ENCODE measurements at places on chromosomes 4 and X.
A peak's percentile ranks its signal among the peaks of the same experiment; 100 is the strongest.

- no peak for DNase-seq
These were observed 416.0 kb downstream of the PRDM5 start for GRCh38 chr4:120506536-120506935.

- peak; percentile 8 for DNase-seq
These were observed 136.4 kb downstream of the REPS2 start for GRCh38 chrX:17082831-17083230.

DNA sequence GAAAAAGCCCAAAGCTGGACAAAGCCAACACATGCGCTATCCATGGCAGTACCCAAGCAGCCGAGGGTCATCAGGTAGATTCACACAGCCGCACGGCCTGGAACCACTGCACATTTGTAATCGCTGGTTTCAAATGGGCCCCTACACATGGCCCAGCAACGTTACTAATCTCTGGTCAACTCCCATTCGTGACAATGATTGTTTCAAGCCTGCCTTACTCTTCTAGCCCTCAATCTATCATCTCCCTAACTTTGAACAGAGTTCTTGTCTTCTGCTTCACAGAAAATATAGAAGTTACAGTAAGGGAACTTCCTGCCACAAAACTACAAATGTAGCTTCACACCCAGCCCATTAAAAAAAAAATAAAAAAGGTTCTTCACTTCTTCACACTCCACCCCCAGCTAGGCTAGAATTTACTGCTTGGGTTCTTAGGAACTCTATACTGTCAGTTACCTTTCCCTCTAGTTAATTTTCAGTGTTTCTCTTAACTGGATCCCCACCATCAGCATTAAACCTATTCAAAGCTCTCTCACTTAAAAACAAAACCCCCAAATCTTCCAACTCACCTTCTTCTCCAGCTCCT is 24.2 kb downstream of the CASP3 start:
- no peak for DNase-seq

GRCh38 chr4:3465698-3466671 is 2.9 kb downstream of the DOK7 start:
- DNase-seq, result no peak

DNA sequence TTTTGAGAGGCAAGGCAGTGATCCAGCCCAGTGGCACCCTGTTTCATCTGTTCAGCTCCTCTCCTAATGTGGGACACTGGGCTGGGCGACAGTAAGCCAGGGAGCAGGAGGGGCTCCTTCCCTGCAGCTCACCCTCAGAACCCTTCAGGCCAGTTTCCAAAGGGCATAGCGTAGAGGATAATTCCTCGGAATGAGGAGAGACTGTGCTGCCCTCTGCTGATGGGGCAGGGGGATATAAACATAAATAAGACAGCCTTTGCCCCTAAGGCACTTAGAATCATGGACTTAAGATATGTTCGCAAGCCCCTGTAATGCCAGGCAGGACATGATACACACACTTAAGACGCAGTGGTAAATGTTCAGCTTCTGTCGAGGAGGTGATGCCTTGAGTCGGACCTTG is 27.9 kb upstream of the ZNF185 start:
- DNase-seq, result no peak

GRCh38 chr4:104022831-104023230 is 303.0 kb upstream of the TACR3 start:
- no peak for DNase-seq

- DNase-seq, result no peak
These were observed 383.5 kb downstream of the STPG2 start for GRCh38 chr4:97759785-97760184.

GRCh38 chrX:40154853-40155588 is 57.3 kb upstream of the BCOR start:
- no peak for DNase-seq

- DNase-seq, result no peak
These were observed 71.8 kb upstream of the GPR34 start for GRCh38 chrX:41616935-41617334.

DNA sequence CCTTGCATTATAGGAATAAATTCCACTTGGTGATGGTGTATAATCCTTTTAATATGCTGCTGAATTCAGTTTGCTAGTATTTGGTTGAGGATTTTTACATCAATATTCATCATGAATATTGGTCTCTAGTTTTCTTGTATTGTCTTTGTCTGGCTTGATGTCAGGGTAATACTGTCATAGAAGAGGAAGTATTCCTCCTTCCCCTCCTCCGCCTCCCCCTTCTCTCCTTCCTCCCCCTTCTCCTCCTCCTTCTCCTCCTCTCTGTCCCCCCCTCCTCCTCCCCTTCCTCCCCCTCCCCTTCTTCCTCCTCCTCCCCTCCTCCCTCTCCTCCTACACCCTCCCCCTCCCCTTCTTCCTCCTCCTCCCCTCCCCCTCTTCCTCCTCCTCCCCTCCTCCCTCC is 65.8 kb downstream of the RGS12 start:
- no peak for DNase-seq

GRCh38 chr4:42078184-42078801 is 74.2 kb downstream of the BEND4 start:
- DNase-seq, result no peak

DNA sequence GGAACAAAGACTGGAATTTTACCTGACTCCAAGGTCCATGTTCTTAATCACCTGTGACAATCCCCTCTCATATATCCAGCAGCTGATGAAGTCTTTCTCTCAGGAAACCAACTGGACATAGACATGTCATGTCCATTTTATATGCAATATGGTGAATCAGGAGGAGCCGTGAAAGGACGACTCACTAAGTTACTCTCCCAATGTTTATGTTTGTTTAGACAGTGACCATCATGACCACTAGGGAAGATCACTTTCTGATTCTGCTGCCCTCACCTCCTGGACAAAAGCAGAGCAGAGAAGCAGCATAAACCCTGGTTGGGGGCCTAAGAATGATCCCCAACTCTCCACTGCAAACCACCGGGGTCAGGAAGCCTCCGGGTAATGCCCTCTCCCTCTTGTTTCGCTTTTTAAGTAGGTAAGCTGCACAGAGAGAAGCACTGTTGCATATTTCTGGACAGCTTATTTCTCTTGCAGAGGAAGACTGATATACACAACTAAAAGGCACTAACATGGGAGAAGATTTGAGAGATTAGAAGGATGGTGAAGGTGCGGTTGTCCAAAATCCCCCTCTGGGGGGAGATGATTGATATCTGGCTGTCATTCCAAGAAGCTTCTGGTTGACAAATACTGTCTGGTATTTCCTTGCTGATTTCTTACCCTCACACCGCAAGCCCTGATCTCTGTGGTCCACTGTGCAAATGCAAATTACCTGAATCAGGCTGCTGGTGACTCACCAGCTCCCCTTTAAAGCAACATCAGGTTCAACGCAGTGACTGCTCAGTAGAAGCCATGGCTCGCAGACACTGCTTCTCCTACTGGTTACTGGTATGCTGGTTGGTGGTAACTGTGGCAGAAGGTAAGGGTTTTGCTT is at the start of gene ODAPH:
ODAPH (plus strand) TSS at position 773 of the 871 bp plus-strand sequence; CDS start at position 790, 17 bp downstream.
- no peak for DNase-seq

GRCh38 chr4:18318682-18319388 is 297.3 kb upstream of the LCORL start:
- no peak for DNase-seq

- DNase-seq, result no peak
These were observed 21.2 kb upstream of the HGFAC start for GRCh38 chr4:3420606-3420955.

GRCh38 chr4:123741906-123742305 is 345.3 kb downstream of the SPRY1 start:
- DNase-seq, result no peak

GRCh38 chr4:85081196-85081595 is 114.7 kb upstream of the WDFY3 start:
- DNase-seq, result no peak

- no peak for DNase-seq
These were observed 54.1 kb downstream of the HOPX start for GRCh38 chr4:56626963-56627362.

- DNase-seq, result no peak
These were observed 1.8 kb downstream of the MAOB start for GRCh38 chrX:43880425-43880824.

DNA sequence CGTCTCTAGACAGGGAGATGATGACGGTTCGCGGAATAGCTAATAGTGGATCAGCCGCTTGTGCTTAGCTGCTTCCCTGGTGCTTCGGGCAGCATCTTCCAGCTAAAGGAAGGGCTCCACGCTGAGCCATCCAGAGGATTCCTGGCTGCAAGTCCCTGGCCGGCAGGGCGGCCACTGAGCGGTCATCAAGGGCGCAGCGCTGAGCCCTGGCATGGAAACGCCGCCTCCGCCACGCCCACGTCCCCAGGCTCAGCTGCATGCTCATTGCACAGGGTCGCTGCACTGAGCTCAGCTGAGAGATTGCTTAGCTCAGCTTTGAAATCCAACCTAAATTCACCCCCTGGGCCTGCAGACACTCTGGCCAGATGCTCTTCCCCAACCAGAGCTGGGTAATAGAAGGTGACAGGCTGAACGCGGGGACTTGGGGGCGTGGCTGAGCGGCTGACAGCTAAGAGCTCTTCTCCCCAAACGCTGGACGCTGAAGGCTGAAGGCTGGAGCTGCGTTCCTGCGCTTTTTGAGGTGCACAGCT is 118.2 kb upstream of the KIT start:
- DNase-seq, result no peak

DNA sequence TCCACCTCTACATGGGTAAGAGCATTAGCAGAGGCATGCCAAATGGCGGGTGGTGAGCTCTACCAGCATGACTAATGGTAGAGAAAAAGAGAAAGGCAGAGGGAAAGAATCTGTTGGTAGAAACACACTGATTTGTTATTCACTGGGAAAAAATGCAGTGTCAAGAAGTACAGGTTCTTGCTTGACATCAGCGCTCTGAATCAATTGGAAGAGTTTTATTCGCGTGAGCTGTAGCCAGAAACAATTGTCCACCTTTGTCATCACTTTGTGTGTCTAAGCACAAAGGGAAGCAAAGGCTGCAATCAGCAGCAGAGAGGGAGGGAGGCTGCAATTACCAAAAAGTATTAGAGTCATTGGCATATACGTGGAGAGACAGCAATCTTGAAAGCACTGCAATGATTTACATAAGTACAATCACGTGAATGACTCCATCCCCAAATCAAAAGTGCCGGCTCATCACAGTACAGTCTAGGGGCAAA is 67.7 kb upstream of the HS3ST1 start:
- no peak for DNase-seq

DNA sequence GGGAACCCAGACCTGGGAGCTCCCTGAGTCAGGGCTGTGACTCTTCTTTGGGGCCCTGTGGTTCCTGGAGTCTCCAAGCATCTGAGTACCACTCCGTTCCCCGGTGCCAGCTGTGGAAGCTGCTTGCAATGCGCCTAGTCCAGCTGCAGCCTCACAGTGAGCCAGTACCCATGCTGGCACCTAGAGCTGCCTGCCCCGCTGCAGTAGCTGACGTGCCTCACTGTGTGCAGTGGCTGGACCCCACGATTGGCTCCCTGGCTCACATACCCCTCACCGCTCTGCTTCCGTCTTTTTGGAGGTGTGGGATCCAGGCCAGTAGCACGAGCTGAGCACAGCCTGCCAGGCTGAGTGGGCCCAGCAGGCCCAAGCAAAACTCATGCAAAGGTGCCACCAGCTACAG is 32.1 kb upstream of the PAGE1 start:
- no peak for DNase-seq

- DNase-seq, result no peak
These were observed 82.6 kb upstream of the GYPA start for GRCh38 chr4:144223149-144223548.

- DNase-seq, result no peak
These were observed 477 bp downstream of the FGF5 start for GRCh38 chr4:80266902-80267380.
